ENCODE measurements at places on chromosomes 12 and 14.
A peak's percentile ranks its signal among the peaks of the same experiment; 100 is the strongest.

GRCh38 chr14:28831126-28831525 is 64.5 kb downstream of the FOXG1 start:
- no peak for DNase-seq

DNA sequence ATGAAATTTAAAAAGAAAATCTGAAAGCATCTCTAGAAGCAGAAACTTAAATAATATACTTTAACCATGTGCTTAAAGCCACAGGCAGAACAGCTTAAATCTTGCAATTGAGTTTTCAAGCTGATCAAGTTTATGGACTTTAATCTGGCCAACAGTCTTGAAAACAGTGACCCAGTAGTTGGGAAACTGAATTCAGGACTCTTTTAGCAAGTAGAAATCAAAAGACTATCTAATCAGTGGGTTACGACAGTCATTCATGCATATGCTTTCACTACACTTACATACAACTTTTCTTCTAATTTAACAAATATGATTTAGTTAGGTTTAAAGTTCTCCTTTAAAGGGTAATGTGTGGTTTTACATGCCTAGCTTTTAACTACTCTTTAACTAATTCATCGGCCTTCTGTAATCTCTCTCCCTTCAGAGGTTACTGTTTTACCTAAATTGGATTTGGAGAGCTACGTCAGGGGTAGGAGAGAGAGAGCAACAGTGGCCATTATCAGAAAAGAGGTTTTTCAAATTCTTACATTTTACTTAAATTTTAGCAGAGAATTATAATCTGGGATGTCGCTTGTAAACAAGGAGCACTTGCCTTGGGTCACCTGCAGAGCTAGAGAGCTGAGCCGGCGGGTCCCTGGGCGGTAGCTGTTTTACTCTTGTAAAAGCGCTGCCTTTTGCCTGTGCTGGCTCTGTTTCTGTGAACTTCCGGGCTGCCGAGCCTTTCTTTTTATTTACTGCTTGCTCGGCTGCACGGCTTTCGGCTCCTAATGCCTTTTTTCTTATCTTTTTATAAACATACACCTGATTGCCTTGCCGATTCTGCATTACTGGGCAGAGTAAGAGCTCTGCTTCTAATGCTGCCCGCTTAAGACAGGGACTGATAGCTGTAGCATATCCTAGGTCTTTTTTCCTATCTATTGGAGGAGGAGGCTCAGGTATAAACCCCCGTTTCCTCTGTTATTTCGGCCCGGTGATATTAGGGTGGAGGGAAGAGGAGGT is 17.4 kb upstream of the LYZ start:
- peak; percentile 8 for DNase-seq

DNA sequence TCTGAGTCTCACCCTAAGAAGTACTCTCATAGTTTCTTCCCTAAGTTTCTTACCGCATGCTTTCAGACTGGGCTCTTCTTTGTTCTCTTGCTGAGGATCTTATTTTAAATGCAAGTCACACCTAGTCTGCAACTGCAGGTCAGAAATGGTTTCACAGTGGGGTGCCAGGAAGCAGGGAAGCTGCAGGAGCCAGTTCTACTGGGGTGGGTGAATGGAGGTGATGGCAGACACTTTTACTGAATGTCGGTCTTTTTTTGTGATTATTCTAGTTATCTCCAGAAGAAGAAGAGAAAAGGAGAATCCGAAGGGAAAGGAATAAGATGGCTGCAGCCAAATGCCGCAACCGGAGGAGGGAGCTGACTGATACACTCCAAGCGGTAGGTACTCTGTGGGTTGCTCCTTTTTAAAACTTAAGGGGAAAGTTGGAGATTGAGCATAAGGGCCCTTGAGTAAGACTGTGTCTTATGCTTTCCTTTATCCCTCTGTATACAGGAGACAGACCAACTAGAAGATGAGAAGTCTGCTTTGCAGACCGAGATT is 1.7 kb downstream of the FOS start:
- DNase-seq = no peak

DNA sequence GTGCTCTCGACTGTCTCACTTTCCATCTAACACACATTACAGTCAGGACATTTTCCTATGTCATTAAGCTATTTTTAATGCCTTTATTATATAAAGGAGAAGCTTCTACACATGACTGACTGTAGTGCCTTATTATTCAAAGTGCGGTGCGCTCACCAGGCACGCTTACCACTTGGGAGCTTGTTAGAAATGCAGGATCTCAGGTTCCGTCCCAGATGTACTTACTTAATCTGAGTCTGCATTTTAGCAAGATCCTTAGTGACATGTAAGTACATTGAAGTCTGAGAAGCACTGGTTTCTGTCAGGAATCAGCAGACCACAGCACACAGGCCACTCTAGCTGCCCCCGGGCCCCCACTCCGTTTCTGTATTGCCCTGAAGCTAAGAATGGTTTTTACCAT is 44.7 kb upstream of the MDM1 start:
- peak; percentile 84 for DNase-seq

GRCh38 chr14:32738206-32738871 is 200.3 kb upstream of the NPAS3 start:
- DNase-seq = no peak

- no peak for DNase-seq
Observed at GRCh38 chr12:14871886-14872285, 13.8 kb downstream of the MGP start.

- peak; percentile 79 for DNase-seq
Observed at GRCh38 chr12:121806546-121807423, 3.0 kb downstream of the SETD1B start.

DNA sequence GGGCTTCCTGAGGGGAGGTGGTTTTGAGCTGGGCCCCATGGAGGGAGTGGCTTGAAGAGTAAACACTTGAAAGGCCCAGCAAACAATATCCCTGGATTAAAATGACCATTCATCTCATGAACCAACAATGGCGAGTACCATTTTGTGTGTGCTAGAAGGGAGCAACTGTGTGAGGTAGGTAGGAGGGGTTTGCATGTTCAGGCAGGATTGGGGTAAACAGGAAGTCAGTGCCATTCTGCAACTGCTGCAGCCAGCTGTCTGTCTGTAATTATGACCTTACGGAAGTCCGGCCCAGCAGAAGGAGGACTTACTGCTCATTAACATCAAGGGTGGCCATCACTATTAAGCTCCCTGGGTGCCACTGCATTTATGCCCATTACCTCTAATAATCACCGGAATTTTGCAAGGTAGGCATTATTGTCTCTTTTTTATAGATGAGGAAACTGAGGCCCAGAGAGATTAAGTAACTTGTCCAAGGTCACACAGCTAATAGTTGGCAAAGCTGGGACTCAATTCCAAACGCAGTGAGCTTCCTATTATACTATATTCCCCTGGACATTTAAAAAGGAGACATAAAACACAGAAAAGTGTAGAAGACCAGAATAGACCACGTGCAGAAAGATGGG is 16.6 kb upstream of the IFI27L2 start:
- DNase-seq = no peak

GRCh38 chr14:68922201-68922621 is 56.9 kb downstream of the ACTN1 start:
- no peak for DNase-seq

- DNase-seq = no peak
Observed at GRCh38 chr14:50101417-50101816, 15.0 kb downstream of the VCPKMT start.

GRCh38 chr12:11853126-11853525 is 203.7 kb downstream of the ETV6 start:
- no peak for DNase-seq

DNA sequence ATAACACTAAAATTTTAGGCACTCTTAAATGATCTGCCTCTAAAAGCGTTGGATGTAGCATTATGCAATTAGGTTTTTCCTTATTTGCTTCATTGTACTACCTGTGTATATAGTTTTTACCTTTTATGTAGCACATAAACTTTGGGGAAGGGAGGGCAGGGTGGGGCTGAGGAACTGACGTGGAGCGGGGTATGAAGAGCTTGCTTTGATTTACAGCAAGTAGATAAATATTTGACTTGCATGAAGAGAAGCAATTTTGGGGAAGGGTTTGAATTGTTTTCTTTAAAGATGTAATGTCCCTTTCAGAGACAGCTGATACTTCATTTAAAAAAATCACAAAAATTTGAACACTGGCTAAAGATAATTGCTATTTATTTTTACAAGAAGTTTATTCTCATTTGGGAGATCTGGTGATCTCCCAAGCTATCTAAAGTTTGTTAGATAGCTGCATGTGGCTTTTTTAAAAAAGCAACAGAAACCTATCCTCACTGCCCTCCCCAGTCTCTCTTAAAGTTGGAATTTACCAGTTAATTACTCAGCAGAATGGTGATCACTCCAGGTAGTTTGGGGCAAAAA is 4.1 kb downstream of the CDKN1B start:
- no peak for DNase-seq

DNA sequence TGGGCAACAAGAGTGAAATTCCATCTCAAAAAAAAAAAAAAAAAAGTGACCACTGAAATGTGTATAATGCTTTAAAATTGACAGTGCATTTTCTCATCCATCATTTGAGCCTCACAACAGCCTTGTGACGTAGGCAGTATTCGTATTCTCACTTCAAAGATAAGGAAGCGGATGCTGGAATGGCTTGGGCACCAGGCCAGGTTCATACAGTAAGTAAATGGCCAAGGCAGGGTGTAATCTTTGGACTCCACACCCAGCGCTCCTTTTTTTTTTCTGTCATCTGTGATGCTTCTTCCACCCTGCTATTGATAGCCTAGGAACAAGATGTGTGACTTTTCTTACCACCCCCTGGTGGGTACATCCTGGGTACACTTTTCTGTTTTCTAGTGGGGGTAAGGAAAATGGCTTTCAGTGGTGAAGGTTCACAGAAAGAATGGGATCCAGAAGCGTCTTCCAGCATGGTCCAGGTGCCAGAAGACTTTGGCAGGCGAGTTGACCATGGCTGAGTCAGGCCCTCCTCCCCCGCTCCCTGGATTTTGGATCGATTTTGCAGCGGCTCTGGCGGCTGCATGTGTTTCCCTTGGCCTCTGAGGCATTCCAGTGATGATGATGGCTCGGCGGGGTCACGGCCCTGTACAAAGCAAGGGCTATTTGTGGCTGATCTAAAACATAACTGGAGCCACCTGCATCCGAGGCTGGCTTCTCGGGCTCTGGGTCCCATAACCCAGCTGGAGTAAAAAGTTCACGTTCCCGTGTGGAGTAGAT is 110.6 kb downstream of the CACNA1C start:
- DNase-seq = no peak

DNA sequence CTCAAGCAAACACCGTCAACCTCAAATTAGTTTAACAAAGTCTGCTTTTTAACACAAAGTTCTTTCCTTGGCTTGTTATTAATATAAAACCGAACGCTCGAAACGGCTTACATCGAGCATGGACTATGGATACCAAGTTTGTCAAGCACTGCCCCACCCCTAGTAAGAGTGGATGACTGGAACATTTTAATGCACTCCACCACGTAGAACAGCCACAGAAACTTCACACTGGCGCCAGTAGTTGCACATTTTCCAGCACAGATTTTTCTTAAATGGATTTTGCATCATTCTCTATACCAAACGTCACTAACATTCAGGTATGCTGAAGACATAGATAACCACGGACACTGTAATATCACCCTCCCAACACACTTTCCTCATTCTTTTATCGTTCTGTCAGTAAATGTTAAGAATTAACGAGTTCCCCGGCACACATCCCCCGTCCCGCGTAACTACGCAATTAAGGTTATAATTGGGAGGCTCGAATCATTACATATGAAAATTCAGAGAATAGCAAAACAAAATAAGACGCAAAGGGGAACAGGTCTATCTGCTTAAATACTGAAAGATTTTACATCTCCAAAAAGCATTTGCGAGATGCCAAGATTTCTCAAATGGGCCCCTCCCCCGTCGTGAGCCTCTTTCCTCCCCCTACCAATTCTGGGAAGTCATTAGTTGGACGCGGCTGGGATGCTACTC is 990 bp downstream of the FERMT2 start:
- no peak for DNase-seq

GRCh38 chr12:25202137-25202536 is 7.1 kb downstream of the ETFRF1 start:
- no peak for DNase-seq

DNA sequence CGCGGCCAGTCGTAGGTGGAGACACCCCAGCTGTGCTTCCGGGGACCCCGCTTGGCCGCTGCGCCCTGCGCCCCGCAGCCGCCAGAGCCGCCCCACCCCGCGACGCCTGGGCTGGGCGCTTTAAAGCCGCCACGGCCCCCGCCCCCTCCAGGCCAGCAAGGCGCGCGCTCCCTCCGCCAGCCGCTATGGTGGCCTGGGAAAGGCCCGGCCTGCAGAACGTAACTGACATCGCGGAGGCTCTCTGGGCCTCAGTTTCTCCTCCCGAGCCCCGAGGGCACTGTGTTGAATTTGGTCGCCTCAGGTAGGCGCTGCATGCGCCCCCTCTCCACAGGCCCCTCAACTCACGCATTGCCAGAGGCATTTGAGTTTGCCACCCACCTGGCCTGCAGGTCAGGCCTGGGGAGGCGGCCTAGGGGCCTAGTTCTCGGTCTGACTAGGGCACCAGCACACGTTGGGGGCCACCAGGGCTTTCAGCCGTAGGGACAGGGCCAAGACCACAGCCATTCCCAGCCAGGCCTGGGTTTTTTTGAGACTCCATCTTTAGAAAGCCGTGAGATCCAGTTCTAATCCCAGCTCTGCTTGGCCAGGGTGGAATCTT is at the start of gene NGB:
NGB (minus strand) TSS at position 94 of the 598 bp plus-strand sequence. CDS start 269 bp downstream, outside the sequence.
- no peak for DNase-seq

Measured in NCI-H526 (cell line).